ENCODE measurements at places on chromosomes 7 and 10. TPM values are rescaled to one million over a fixed set of nuclear protein-coding genes. Genes with fewer than 3 reads are reported as not detected.

DPCD gene
- 59.6 TPM for total RNA-seq

FAM237B gene
- not detected for total RNA-seq

PLEKHS1 gene
- under 0.01 TPM for total RNA-seq

NKX2-3 gene
- total RNA-seq, result not detected

SNX13 gene
- 56.9 TPM for total RNA-seq

UTF1 gene
- total RNA-seq, result not detected

SPAG6 gene
- 0.15 TPM for total RNA-seq

RTKN2 gene
- total RNA-seq, result 1.3 TPM

RBM20 gene
- total RNA-seq, result not detected

NUTM2E gene
- total RNA-seq, result not detected

OPN4 gene
- not detected for total RNA-seq

EEPD1 gene
- total RNA-seq, result 19.4 TPM

SVIL gene
- 261 TPM for total RNA-seq

GRID1 gene
- total RNA-seq, result not detected

GIMAP6 gene
- total RNA-seq, result 0.15 TPM

ALKBH4 gene
- total RNA-seq, result 17.4 TPM
